ENCODE measurements at places on chromosomes 1 and 21.

DNA sequence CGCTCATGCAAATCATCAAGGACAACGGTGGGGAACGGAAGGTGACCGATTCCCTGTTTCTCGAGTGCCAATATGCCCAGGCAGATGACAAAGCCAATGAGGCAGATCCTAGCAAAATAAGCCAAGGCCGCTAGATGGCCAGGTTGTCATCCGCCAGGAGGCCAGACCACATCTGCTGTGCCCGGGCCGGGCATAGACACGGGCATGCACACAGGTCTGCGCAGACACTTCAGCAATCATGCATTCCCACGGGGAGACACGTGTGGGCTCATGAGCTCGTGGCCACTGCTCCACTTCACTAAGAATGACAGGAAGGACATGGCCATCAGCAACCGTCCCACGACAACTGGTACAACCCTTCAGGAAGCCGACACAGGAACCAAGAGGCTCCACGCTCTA, 23.4 kb downstream of the WDR4 start:
- DNase-seq: no peak

DNA sequence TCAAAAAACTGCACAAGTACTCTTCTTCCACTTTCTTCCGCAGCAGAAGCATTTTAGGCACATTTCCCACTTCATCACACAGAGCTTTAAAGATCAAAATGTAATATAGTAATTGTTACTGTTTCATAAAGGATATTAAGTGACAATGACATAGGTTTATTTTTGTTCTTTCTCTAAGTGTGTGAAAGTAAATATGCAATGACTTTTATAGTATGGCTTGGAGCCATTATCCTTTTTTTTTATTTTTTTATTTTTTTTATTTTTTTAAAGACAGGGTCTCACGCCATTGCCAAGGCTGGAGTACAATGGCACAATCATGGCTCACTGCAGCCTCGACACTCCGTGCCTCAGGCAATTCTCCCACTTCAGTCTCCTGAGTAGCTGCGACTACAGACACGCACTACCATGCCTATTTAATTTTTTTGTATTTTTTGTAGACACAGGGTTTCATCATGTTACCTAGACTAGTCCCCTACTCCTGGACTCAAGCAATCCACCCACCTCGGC, 7.0 kb downstream of the TRIM33 start:
- DNase-seq: no peak

DNA sequence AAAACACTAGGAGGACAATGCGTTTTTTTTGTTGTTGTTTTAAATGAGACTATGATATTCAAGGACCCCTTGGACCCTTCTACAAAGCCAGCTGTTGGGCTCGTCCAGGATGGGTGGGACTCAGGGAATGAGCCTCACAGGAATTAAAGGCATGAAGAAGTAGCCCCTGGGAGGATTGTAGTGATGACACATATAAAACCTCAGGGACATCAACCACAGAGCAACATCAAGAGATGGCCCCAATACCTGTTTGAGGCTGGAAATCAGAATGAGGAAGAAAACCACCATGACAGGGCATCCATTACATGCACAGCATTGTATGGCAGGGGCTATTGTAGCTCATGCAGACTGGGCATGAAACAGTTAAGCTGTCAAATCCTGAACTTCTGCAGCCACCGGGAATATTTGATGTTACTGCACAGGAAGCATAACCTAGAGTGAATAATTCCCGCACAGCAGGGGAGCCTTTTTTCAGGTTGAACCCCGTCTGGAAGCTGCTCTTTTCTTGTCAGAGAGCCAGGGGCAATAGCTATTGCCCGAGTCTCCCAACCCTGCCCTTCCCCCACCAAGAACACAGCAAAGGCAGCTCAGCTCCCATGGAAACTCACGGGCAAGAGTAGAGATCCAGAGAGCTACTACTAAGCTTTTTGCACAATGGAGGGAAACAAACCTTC, 140.2 kb upstream of the FGGY start:
- DNase-seq: no peak

DNA sequence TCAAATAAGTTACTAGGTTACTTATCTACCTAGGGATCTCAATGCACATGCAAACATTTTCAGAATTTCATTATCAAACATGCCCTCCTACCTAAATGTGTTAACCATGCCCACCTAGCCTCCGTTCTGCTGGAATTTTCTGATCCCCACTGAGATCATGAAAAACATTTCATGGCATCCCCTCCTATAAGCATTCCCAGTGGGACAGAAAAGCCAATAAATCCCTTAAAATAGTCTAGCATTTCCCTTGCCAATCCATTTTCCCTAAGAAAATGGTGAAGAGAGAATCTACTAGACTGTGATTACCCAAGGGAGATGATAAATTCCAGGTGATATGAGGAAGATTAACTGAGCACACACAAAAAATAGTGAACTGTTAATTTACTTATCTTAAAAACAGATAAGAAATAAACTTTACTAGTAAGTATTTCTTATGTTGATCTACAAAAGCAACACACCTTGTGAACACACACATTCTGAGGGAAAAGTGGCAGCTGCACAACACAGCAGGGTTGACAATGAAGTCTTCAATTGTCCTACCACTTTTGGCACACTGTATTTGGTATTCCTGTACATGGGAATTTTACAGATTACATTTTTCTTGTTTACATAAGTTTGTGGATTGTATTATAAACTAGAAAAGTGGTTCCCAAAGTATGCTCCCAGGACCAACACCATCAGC, 49.6 kb downstream of the ARID4B start:
- no peak for DNase-seq

GRCh38 chr1:223258751-223259198, 105.2 kb downstream of the SUSD4 start:
- DNase-seq: no peak

GRCh38 chr1:91806181-91806768, 79.7 kb downstream of the TGFBR3 start:
- no peak for DNase-seq
